ENCODE measurements at places on chromosomes 12 and 14.

DNA sequence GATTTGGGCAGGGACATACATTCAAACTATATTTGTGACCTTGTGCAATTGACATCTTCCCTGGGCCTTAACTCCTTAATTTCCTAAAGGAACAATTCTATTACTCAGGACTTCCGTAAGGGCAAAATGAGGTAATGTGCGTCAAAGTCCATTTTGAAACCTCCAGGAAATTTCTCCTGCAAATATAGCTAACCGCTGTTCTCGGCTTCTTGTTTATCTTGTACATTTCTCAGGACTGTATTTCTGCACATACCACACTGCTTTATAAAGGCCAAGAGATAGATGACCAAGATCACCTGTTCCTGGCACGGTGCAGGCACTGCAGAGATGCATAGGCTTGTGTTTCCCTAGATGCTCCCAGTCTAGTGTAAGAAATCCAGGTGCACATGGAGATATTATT, 1009.4 kb downstream of the BCL11B start:
- DNase-seq = no peak

DNA sequence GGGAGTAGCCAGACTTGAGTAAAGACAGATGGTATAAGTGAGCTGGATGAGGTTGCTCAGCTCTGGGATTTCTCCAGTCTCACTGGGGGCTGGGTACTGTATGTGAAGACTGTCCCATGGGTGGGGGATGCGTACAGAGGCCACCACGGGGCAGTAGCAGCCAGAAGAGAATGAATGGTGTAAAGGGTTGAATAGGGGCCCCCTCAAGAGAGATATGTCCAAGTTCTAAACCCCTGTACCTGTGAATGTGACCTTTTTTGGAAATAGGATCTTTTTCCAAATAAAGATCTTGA, 21.8 kb upstream of the BCDIN3D start:
- DNase-seq = no peak

GRCh38 chr14:24171422-24172260, at the start of gene REC8:
Gene REC8 (plus strand): TSS chr14:24172080. CDS start chr14:24172553, 473 bp downstream.
- DNase-seq = peak; percentile 97

- DNase-seq = no peak
These were observed 216.0 kb upstream of the NPAS3 start for GRCh38 chr14:32722631-32723183.

DNA sequence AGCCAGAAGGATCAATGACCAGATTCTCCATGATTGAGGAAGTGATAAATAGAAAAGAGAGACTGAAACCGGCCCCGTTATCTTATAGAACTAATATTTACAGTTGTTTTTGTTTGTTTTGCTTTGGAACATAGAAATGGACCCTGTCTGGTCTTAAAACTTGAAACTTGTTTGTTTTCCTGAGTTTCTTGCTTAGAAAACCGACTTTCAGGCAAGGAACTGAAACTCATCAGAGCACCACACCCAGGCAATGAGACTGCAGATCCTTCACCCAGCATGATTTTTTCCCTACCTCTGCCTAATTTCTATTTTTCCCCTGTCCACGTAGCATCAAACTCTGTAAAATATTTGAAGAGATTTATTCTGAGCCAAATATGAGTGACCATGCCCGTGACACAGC, 10.6 kb upstream of the CLEC12A start:
- DNase-seq = no peak

- no peak for DNase-seq
These were observed 2.3 kb downstream of the WNT1 start for GRCh38 chr12:48980389-48980952.

DNA sequence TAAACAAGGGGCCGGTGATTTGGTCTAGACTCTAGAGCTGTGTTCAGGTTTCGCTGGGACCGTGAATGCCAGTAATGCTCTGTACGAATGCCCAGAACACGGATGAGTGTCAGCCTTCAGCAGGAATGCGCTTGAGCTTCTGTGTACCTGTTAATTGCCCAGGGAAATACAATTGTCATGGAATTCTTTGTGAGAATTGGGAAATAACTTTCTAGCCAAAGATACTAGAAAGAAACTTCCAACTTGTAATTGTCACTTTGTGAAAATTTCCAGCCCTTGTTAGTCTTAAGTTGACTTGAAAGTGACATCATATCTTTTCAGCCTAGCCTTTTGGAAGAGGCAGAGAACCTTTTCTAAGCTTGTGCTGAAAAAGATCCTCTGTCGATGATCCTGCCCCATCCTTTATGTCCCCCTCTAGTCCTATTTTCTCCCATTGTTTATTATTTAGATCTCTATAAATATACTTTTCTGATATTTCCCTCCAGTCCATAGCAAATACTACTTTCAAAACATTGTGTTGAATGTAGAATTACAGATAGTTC, 2.7 kb downstream of the CHST11 start:
- no peak for DNase-seq

GRCh38 chr14:74754157-74754556, 9.0 kb upstream of the YLPM1 start:
- no peak for DNase-seq

GRCh38 chr12:123104809-123105208, 46.1 kb downstream of the PITPNM2 start:
- no peak for DNase-seq

DNA sequence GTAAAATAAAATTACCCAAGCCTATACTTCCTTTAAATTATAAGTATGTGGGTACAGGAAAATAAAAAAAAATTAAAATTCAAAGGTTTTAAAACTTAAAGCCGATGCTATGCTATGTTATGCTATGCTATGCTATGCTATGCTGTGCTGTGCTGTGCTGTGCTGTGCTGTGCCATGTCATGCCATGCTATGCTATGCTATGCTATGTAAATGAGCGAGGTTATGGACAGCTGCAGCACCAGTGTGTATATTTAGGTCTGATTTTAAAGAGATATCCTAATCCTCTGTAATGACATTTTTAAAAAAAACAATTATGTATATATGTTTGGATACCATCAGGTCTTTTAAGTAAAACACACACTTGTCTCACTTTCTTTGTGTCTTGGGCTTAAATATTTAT, 1822.0 kb upstream of the SEL1L start:
- DNase-seq = no peak

GRCh38 chr12:11136075-11136474, 1.6 kb upstream of the TAS2R30 start:
- no peak for DNase-seq

- DNase-seq = no peak
These were observed 77.8 kb downstream of the HECTD4 start for GRCh38 chr12:112304436-112304835.

DNA sequence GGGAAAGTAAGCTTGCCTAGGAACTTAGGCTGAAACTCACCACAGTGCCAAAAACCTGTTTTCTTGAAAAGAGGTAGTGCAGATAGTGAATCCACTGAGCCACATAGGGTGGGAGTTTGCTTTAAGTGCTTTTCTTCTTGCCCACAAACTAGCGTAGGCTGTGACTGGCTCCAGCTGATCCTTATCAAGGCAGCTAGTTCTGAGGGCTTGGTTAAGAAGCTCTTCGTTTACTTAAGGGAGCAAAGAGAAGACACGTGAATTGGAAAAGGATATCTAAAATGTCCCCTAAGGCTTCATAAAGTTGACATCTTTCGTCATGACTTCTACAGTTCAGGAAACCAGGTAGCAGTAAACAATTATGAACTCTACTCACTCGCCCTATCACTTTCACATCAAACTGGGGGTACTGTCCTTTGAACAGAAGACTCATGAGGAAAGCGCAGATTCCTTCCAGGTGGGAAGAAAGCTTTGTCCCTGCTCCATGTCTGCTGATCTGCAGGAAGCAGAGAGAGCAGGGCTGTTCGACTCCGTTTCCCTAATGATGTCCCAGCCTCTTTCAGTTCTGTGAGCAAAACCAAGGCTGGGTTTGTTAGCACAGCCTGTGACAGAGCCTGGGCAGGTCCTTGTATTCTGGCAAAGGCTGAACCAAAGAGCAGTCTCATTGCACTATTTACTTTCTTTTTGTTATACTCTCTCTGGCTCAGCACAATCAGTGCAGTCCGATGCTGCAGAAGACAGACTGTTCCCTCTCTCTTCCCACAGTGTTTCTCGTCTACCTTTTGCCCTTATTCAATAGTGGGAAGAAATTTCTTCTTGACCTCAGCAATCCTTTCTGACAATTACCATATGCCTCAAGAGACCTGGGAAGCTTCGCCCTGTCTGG, 93.5 kb upstream of the ETV6 start:
- no peak for DNase-seq

DNA sequence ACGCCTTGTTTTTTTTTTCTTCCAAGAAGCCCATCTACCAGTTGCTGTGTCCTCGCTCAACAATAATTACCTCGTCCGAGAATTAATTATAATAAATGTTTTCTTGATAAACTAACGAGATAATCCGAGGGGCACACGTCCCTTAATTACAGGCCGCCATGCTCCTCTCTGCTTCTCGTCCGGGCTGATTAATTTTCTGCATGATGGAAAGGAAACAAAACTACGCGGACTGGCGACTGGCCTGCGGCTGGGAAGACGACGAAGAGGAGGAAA, 2.2 kb downstream of the OTX2 start:
- no peak for DNase-seq
